ENCODE measurements at places on chromosomes 1 and 21.

- DNase-seq = no peak
Observed at GRCh38 chr1:81430236-81430938, 370.3 kb upstream of the ADGRL2 start.

- no peak for DNase-seq
Observed at GRCh38 chr1:24107462-24108138, 4.3 kb downstream of the MYOM3 start.

GRCh38 chr1:150243003-150243402, 7.1 kb upstream of the ANP32E start:
- no peak for DNase-seq

- peak; percentile 55 for DNase-seq
Observed at GRCh38 chr1:109239409-109240068, 9.8 kb upstream of the CELSR2 start.

- no peak for DNase-seq
Observed at GRCh38 chr1:30700528-30701257, 22.7 kb downstream of the MATN1 start.

- peak; percentile 84 for DNase-seq
Observed at GRCh38 chr1:48093696-48094528, 96.7 kb upstream of the TRABD2B start.

DNA sequence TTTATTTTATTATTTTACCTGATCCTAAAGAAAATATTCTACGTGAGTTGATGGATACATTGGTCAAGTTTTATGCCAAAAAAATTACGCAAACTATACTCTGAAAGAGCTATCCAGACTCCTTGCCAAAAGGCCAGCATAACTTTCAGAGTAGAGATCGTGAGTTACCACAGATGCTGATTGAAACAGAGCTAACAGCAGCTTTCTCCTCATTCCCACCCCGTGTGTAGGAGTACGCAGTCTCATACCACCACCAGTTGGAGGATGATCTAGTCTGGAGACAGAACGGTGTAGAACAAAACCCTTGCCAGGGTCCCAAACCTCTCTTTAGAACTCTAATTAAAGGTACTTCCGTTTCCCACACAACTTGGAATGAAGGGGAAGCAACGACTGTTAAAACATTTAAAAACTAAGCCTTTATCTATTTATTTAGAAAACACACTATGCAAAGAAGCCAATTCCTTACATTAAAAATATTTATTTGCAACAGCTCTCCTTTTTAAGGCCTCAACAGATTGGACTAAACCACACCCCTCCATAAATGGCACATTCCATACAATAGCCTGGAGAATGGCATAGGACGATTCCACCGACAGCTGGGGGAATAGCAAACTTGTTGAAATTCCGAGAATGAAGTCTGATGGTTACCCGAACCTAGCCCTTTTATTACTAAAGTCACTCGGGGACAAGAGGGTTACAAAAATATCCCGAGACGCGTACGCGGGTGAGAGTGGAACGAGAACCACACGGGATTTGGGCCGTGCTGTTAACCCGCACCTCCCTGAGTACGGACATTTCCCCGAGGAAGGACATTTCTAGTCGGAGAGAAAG, 1.4 kb downstream of the NUCKS1 start:
- DNase-seq = peak; percentile 52

- no peak for DNase-seq
Observed at GRCh38 chr1:220307607-220308006, 35.4 kb upstream of the RAB3GAP2 start.

GRCh38 chr1:161907265-161907664, 116.4 kb downstream of the OLFML2B start:
- no peak for DNase-seq

DNA sequence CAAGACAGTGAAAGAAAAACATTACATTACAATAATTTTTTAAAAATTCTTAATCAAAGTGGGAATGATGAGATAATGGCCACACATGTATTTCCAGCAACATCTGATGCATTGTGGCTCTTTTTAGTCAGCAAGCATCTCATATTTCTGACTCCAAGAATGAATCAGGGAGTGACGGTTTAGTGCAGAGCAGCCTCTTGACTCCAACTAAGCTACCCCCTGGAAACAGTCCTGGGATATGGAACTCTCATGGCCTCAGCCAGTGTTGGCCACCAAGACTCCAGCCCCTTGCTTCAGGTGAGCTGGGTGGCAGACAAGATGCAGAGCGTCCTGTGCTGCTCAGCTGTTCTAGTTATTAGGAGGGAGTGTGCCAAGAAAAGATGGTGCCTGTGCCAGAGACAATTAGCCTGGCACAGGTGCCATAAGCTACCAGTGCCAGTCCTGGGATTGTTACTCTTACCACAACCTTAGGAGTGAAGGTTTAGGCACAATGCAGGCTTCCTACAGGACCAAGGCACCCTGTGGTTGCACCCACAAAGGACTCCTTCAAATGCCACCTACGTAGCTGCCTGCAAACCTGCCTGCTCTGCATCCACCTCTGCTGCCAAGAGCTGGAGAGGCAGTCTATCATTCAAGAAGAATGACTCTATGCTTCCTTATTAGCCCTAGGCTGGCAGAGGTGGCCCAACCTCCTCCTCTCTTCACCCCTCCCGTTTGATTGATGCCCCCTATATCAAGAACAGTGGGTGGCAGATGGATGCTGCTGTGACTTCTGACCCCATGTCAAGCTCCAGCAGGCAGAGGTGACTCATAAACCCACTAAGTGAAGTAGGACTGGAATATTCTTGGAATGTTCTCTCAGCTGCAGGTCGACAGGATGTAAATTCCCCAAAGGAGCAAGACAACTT, 6.0 kb upstream of the SEC16B start:
- DNase-seq = no peak

DNA sequence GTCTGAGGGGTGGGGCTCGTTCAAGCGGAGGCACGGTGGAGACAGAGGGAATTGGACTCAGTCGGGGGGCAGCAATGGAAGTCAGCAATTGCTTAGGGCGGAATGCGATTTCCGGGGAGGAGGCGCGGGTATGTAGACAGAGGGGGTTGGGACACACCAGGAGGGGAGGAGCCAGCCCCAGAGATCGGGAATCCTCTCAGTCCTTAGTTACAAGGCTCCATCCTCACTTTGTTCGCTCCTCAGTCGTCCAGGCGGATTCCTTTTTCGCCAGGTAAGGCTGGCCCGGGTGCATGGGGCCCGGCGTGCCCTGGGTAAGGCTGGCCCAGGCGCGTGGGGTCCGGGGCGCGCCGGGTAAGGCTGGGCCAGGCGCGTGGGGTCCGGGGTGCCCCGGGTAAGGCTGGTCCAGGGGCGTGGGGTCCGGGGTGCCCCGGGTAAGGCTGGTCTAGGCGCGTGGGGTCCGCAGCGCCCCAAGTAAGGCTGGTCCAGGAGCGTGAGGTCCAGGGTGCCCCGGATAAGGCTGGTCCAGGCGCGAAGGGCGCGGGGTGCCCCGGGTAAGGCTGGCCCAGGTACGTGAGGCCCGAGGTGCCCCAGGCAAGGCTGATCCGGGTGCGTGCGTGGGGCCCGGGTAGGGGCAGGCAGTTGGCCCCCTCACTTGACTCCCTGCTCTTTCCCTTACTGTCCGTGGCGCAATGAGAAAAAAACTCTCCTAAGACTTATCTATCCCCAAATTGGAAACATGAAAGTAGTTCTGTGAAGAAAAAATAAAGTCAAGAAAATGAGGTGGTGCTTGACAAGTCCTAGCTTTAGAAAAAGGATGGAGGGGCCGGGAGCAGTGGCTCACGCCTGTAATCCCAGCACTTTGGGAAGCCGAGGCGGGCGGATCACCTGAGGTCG, at the start of gene L1TD1:
L1TD1 (plus strand) TSS at position 199 of the 894 bp plus-strand sequence. CDS start 11,780 bp downstream, outside the sequence.
- DNase-seq = no peak

GRCh38 chr1:55141295-55141893, 73.8 kb downstream of the USP24 start:
- DNase-seq = no peak

DNA sequence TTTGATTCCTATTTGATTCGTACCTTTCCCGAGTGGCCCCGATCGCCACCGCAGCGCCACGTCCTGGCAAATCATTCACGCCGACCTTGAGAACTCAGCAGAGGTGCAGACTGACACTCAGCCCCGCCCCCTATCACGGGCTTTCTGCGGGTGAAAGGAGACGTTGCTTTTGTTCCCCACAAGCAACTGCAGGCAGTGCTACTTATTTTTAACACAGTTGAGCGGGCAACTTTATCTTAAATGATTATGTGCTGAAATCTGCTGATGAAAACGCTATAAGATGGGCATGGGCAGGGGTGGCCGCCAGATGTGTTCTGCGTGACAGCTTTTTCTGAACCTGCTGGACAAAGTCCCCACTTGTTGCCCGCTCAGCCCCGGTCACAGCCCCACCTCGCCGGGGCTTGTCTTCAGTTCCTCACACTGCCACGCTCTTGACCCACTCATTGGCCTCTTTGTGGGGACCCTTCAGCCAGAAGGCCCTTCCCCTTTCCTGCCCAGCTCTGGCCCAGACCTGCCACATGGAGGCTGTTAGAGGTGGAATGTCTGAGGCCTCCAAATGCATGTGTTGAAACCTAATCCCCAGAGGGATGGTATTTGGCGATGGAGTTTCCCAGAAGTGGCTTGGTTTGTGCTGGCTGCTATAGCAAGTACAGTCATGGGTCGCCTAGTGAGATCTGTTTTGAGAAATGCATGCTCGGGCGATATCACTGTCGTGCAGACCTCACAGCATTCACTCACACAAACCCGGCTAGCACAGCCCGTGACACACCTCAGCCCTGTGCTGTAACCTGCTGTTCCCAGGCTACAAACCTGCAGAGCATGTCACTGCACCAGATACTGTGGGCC, 15.7 kb upstream of the PDXK start:
- no peak for DNase-seq

DNA sequence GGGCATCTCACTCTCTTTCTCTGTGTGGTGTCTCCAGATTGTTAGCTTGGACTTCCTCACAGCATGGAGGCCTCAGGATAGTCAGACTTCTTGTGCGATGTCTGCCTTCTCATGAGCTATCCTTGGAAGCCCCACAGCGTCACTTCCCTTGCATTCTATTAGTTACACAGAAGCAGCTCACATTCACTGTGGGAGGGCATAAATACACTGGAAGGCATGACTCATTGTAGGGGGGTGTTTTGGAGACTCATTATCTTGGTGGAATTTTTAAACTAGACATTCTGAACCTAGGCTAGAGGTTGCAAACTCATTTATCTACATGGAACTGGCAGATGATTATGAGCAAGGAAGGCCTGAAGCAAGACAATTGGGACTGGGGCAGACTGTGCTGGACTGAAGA, 21.4 kb upstream of the FASLG start:
- DNase-seq = no peak

DNA sequence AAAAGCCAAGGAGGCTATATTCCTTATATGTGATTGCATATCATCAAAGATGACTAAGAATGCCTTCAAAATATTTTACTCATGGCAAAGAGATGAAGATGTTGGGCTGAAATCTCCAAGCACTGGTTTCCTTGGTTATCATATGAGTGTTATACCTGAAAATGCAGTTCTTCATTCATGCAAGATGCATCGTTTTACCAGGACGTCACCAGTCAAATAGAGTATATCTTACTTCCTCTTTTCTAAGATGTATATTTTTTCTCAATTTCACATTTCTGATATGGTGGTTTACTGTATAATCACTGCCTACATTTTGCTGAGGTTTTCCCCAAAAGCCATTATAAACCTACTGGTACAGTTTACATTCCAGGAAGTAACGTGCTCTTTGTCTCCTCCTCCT, 1085.7 kb downstream of the NCAM2 start:
- no peak for DNase-seq

DNA sequence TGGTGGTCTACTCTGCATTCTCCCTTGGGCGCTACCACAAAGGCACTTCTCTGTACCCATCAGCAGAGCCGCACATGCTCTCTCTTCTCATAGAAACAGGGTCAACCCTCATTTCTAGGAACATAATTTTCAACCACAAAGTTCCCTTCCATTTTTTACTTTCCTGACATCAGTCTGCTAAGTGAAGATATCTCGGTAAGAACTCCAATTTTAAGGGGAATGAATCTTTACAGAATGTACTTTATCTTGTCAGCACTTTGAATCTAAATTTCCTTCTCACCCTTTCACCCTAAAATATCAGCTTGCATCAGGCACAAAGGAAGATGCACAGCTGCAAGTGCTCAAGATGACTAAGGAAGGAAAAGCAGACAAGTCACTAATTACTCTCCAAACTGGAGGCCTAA, 545.9 kb downstream of the SMYD3 start:
- DNase-seq = no peak

DNA sequence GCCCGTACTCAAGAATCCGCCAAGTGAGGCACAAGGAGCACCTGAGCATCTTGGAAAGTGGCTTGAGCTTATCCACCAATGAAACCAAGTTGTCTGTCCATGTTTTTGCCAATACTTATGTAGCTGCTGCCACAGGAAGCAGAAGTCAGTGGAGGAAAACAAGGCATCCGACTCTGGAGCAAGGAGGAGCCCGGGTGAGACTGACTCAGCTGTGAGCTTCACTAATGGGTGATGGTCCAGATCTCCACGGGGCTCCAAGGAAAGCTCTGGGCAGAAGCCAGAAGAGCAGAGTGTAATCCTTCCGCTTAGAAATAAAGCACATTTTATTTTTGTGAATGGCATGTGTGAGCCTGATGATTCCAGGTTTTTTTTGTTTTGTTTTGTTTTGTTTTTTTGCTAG, 12.3 kb upstream of the SSR2 start:
- DNase-seq = no peak

- no peak for DNase-seq
Observed at GRCh38 chr1:228747301-228747935, 12.1 kb downstream of the RHOU start.

DNA sequence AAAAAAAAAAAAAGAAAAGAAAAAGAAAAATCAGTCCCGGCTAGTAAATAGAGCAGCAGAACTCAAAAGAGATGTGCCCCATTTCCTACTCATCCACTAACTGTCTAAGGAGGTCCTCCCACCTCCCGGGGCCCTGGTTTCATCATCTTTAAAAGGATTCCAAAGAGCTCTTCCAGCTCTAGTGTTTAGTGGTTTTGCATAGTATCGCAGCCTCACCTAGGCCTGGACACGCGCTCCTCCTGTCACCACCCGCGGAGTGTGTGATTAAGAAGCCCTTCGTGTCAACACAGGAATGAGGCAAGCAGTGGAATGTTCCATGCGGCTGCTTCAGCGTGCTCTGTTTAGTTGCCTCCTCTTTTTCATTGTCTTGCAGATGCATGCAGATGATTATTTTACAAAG, 49.0 kb downstream of the LBR start:
- no peak for DNase-seq

GRCh38 chr1:236890152-236891056, 95.3 kb downstream of the MTR start:
- DNase-seq = no peak

GRCh38 chr1:226107471-226108460, 45.2 kb downstream of the H3-3A start:
- no peak for DNase-seq

- no peak for DNase-seq
Observed at GRCh38 chr1:54934869-54935268, 45.6 kb upstream of the TMEM61 start.

- peak; percentile 1 for DNase-seq
Observed at GRCh38 chr1:40802078-40802741, 18.6 kb downstream of the KCNQ4 start.

All from NCI-H1105 treated with DMSO at 0.1 percent for 48 hours (cell line).